ENCODE measurements at places on chromosomes 5 and 9. TPM values are rescaled to one million over a fixed set of nuclear protein-coding genes. Genes with fewer than 3 reads are reported as not detected.

The DNAH5 gene
- polyA plus RNA-seq: 0.57 TPM

The IL5 gene
- polyA plus RNA-seq: 0.29 TPM

The NR2F1-AS1 gene
- 4.8 TPM for polyA plus RNA-seq

The ODF2 gene
- 25.0 TPM for polyA plus RNA-seq
